ENCODE measurements at places on chromosomes 3 and 15. TPM values are rescaled to one million over a fixed set of nuclear protein-coding genes. Genes with fewer than 3 reads are reported as not detected.

The ST3GAL6 gene
- 16.1 TPM for total RNA-seq

DNA sequence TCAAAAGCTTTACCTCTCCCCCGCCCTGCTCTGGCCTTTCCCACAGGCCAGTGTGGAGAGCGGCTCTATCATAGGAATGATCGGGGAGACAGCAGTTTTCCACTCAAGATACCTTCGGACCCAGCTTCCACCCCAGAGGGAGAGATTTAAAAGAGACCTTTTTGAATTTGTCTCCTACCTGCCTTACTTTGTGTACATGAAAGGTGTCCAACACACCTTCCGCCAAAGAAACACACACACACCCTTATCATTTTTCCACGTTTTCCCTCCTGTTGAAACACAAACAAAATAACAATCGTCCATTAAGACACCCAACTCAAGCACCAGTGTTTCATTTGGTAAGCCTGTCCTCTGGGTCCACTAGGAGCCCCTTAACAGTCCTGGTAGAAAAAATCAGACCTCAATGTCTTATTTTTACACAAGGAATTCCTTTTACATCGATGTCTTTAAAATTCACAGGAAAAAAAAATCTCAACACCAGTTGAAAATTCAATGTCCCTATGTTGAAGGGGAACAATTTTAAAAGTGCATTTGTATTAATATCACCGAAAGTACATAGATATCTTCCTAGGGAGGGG, 4.0 kb downstream of the HES1 start:
- no peak for DNase-seq

DNA sequence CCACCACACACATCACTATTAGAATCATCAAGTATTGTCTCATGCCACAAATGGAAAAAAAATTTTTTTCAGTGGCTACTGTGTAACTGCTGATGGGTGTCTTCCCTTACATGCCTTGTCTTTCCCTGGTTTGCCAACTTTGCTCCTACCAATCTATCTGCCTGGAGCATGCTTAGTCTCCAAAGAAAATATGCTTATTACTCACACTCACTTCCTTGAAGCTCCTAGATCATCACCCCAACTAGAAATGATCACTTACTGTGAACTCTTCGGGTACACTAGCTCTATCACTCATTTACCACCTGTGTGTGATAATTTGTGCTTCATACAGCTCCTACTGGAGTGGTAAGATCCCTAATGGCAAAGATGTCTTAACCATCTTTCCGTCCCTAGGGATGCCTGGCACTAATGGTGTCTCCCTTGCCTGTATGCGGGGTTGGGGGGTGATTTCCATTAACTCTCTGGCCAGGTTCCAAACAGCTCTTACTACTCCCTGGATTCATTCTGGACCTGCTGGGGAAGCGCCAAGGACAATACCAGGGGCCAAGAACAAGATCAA, 799 bp downstream of the VPS33B start:
- no peak for DNase-seq

GRCh38 chr3:15635121-15635661, 33.6 kb downstream of the BTD start:
- no peak for DNase-seq

DNA sequence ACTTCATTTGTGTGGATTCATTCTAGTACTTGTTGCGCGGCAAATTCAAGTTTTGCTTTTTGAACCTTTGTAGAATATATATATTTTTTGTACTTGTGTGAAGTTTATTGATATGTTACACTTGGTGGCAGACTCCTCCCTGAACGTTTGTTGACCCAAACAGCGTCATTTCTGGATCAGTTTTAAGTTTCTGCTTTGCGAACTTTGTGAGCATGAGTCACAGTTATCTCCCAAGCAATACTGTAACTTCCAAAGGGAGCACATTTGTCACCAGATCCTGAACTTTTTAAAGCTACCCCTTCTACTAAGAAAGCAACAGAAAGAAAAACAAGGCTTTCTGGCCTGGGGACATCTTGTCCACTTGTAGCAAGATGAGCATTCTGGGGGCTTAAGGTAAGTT, 74.8 kb upstream of the CACNA2D3 start:
- no peak for DNase-seq

All from breast epithelium (tissue), 4 donors.